Aorta (tissue), 5 donors: ENCODE measurements at places on chromosomes 7 and 10. TPM values are rescaled to one million over a fixed set of nuclear protein-coding genes. Genes with fewer than 3 reads are reported as not detected.

ASZ1 gene
- total RNA-seq, result not detected

MYO1G gene
- total RNA-seq, result 7.2 TPM

ZNF12 gene
- total RNA-seq, result 26.7 TPM

CRTAC1 gene
- total RNA-seq, result 53.1 TPM

DNA sequence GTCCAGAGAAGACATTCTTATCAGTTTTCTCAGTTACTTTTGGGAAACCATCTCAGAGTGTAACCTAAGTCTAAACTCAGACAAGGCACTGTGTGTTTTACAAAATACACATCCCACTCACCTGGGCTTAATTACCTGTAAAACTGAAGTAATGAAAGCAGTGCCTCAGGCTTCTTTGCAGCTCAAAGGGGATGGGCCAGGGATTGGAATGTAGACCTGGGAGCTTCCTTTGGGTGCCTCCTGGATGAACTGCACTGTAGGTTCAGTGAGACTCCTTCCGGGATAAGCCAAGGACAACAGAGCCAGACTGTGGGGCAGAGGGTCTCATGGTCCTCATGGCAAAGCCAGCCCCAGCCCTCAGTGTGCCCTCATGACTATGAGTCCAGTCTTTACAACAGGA lies 672.4 kb upstream of the GALNT17 start:
- no peaks in the 10 kb centered on the region for H3K27me3 ChIP-seq
- no peak overlapping the region for H3K27ac ChIP-seq
- no peak for DNase-seq
- H3K4me1 ChIP-seq, result no peaks in the 10 kb centered on the region
- no peaks in the 10 kb centered on the region for H3K36me3 ChIP-seq
- H3K4me3 ChIP-seq, result no peak overlapping the region

DNA sequence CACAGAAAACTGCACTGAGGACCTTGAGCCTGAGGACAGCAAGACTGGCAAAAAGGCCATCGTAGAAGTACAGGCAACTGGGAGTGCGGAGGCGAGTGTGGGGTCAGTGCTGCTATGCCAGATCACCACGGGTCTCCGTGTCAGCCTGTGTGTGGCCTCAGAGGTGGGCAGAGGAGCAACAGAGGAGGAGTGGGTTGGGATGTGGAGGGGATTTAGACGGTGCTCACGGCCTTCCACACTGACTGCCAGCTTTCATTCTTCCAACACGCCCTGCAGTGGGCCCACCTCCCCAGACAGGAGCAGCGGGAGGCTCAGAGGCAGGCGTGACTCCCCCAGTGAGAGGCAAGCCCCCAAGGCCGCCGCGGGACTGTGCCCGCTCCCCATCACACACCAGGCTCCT lies 17.0 kb upstream of the ZMIZ1 start:
- no peak overlapping the region for H3K27ac ChIP-seq
- no peak overlapping the region for H3K4me3 ChIP-seq
- DNase-seq, result peak; percentile 44
- H3K4me1 ChIP-seq, result no peaks in the 10 kb centered on the region

- no peak overlapping the region for H3K4me3 ChIP-seq
- peaks cover 3% of the 10 kb centered on the region for H3K4me1 ChIP-seq
- H3K27me3 ChIP-seq, result no peaks in the 10 kb centered on the region
Measured at GRCh38 chr10:110138197-110138812, 69.1 kb upstream of the MXI1 start.

- no peaks in the 10 kb centered on the region for H3K4me1 ChIP-seq
- H3K27ac ChIP-seq, result no peak overlapping the region
- no peak overlapping the region for H3K4me3 ChIP-seq
- no peaks in the 10 kb centered on the region for H3K36me3 ChIP-seq
- no peak for DNase-seq
- no peaks in the 10 kb centered on the region for H3K27me3 ChIP-seq
Measured at GRCh38 chr10:24822590-24822989, 98.9 kb upstream of the ARHGAP21 start.

DNA sequence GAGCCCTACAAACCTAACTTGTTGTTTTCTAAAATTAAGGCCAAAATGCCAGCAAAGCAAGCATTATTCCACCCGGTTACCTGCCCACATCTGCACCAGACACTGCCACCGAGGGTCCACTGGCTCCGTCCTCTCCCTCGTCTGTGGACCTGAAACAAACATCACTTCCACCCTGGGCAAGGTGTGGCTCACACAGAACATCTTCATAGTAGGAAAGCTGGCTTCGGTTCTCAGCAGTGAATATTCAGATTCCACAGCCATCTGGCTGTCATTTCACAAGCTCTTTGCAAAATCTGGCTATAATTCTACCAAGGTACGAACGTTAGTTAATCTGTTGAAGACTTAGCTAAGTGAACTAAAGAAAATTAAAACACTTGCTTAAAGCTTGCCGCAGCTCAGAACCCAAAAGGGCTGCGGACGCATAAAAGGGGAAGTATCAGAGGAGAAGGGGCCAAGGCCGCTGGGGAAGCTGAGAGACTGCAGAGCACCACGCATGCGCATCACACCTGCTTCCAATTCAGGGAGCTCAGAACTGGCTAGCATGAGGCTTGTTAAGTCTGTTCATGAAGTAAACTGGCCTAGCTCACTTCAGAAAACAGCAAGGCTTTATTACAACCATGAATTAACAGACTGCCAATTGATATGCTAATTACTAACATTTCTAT lies 46.1 kb downstream of the PTPRN2 start:
- no peaks in the 10 kb centered on the region for H3K36me3 ChIP-seq
- no peaks in the 10 kb centered on the region for H3K4me1 ChIP-seq
- H3K27ac ChIP-seq, result no peak overlapping the region
- no peak for DNase-seq

- H3K27me3 ChIP-seq, result no peaks in the 10 kb centered on the region
- no peak overlapping the region for H3K4me3 ChIP-seq
- H3K27ac ChIP-seq, result no peak overlapping the region
- H3K4me1 ChIP-seq, result no peaks in the 10 kb centered on the region
- H3K36me3 ChIP-seq, result no peaks in the 10 kb centered on the region
Measured at GRCh38 chr10:45354261-45354660, 19.8 kb upstream of the ALOX5 start.

GRCh38 chr7:31327071-31327470 lies 13.5 kb downstream of the NEUROD6 start:
- H3K4me3 ChIP-seq, result no peak overlapping the region
- H3K36me3 ChIP-seq, result no peaks in the 10 kb centered on the region
- no peak overlapping the region for H3K27ac ChIP-seq
- no peaks in the 10 kb centered on the region for H3K4me1 ChIP-seq
- DNase-seq, result no peak
- no peaks in the 10 kb centered on the region for H3K27me3 ChIP-seq

DNA sequence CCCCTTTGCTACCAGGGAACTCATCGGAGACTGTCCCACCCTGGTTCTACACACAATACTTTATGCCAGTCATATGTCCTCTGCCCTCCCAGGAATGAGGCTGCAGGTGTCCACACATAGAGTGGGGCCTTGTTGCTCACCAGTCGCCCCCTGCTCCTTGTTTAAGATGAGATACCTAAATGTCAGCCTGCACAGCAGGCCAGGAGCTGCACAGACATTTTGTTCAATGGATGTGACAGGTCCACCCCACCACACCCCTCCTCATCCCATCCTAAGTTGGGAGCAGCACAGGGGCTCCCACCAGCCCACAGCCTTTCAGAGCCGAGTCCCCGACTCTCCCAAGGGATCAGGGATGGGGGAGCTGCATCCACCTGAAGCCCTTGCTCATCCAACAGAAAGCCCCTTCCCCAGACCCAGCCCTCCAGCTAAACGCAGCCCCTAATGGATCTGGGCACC lies 6.2 kb upstream of the GRID1 start:
- no peaks in the 10 kb centered on the region for H3K36me3 ChIP-seq
- no peak overlapping the region for H3K27ac ChIP-seq
- no peaks in the 10 kb centered on the region for H3K27me3 ChIP-seq
- H3K4me3 ChIP-seq, result no peak overlapping the region
- no peaks in the 10 kb centered on the region for H3K4me1 ChIP-seq
- peak; percentile 30 for DNase-seq

GRCh38 chr10:49613165-49613881 lies 514 bp upstream of the CHAT start:
- H3K27ac ChIP-seq, result no peak overlapping the region
- H3K4me1 ChIP-seq, result no peaks in the 10 kb centered on the region
- H3K27me3 ChIP-seq, result no peaks in the 10 kb centered on the region

DNA sequence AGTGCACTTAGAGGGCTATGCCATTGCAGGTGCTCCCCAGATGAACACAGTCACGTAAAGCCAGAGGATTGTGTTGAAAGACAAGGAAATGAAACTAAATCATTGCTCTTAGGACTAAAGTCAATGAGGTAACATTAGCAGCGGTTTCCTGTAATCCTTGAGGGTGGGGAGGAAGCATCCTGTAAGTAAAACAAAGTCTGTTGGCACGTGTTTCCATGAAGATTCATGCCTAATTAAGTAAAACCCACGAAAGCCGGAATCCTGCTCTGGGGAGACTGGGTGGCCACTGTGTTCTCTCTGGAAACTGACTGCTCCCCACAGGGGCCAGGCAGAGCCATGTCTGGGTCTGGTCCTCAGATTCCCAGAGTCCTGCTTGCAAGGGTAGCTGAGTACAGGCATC lies 18.3 kb downstream of the STEAP1B start:
- H3K4me3 ChIP-seq, result no peak overlapping the region
- H3K36me3 ChIP-seq, result no peaks in the 10 kb centered on the region
- DNase-seq, result no peak
- no peak overlapping the region for H3K27ac ChIP-seq
- H3K27me3 ChIP-seq, result no peaks in the 10 kb centered on the region
